ENCODE measurements at places on chromosomes 1 and 21.

DNA sequence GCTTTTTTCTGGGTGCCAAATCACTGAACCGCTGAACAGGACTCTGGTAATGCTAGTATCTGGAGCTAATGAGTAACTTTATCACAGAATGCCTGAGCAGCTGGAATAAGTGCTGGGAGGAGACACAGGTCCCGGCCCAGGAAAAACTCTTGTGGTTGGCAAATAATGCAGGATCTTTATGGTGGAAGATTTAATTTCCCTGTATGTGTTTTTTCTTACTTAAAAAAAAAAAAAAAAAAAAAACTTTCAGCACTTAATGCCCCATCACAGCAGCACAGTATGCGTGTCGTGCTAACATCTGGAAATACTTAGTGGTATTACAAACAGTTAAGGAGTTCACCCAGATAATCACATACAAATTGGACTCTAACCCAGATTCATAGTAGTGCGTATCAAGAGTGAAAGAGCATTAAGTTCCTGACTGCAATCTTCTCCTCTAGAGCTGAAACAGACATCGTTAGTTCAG is 220.7 kb downstream of the TOMM20 start:
- DNase-seq = peak; percentile 91

DNA sequence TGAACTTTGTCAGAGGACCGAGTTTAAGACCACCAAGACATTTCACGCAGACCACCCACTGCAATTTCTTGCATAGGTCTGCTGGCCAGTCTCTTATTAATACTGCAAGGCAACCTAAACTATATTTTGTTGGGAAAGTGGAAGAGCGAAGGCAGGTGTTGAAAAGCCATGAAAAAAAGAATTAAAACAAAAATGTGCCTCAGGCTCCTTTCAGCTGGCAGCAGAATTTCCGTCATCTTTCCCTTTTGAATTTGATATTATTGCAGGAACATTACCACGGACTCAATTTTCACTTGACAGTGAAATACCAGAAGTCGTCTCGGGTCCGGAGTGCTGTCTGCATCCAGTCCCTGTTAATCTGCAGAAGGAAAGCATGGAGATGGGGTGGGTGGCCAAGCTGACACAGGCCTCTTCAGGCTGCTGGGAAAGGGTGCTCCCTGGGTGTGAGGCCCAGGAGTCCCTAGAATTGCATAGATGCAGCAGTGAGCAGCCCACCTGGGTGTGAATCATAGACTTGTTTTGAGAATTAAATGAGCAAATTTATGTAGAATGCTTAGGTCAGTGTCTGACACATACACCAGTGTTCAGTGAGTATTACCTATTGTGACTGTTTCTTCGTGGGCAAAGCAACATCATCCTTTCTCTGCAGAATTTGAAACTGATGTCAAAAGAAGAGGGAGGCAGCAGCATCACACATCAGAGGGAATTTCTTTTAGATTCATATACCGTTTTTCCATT is 150.7 kb downstream of the PBX1 start:
- DNase-seq = no peak

- no peak for DNase-seq
These were observed 8.4 kb upstream of the MTF1 start for GRCh38 chr1:37867784-37868183.

GRCh38 chr21:15826147-15826780 is 96.5 kb downstream of the USP25 start:
- DNase-seq = peak; percentile 37

GRCh38 chr1:13730751-13731482 is 30.9 kb downstream of the PRDM2 start:
- peak; percentile 30 for DNase-seq

DNA sequence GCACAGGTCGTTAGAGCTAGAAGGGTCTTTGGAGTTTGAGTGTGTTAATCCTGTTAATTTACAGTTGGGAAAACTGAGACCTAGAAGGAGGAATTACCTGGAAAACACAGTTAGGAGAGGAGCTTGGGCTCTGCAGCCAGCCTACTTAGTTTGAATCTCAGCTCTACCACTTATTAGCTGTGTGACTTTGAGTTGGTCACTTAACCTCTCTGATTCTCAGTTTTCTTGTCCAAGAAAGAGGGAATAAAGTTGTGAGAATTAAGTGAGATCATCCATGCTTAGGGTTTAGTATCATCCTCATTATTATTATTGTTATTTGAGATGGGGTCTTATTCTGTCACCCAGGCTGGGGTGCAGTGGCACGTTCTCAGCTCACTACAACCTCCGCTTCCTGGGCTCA is 5.4 kb upstream of the HTR1D start:
- no peak for DNase-seq

DNA sequence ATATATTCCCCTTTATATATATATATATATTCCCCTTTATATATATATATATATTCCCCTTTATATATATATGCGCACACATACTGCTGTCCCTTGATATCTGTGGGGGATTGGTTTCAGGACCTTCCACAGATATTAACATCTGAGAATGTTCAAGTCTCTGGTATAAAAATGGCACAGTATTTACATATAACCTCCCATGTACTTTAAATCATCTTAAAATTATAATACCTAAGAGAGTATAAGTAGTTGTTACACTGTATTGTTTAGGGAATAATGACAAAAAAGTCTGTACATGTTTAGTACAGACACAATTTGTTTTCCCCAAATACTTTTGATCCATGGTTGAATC is 45.8 kb downstream of the NR5A2 start:
- DNase-seq = no peak

- DNase-seq = no peak
These were observed 22.4 kb upstream of the ADGRB2 start for GRCh38 chr1:31786366-31787060.

DNA sequence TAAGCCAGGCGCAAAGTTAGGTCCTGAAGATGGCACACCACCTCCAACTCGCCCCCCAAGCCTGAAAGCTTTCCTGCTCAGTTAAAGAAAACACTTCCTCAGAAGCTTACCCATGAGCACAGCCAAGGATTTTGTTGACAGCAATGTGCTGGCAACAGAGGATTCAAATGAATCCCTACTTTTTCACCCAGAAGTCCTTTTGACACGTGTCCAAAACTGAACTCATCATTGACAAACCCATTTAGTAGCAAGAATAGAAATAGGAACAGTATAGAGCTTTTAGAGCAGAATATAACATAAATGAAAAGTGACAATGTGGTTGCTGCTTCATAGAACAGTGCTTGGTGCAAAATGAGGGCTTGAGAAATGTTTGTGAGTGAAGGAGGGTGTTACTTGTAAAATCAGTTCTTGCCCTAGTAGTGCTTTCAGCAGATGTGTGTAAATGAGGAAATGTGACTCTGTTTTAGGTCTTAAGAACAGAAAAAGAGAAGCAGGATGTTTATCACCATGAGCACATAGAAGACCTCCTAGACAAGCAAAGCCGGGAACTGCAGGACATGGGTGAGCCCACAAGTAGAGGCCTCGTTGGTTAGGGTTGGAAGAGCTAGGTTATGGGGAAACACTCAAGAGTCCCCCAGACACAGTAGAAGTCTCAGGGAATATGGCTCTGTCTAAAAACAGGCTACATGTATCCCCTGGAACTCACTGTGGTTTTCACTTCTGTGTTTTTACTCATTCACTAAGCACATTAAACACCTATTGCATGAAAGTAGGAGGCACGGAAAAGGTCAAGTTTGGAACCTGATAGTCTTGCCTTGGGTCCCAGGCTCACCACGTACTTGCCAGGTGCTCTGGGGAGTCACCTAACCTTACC is 48.6 kb upstream of the TMEM125 start:
- DNase-seq = no peak

DNA sequence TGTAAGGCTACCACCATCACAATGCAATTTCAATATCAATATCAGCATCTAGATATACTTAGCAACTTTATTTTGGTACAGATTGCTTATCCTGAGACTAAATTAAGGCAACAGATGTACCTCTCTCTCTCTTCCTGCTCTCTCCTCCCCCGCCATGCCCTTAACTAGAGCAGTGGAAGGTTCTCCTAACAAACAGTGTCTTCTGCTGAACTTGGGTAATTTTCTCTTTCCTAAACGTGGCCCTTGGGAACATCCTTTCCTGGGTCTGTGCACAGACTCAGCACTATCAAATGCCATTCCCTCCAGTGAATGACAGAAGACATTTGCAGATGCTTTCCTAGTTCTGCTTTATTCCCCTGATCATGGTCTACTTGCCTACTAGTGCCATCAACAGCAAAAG is 85.6 kb upstream of the TTC39A start:
- no peak for DNase-seq

GRCh38 chr21:41189150-41189745 is 21.3 kb downstream of the BACE2 start:
- no peak for DNase-seq

DNA sequence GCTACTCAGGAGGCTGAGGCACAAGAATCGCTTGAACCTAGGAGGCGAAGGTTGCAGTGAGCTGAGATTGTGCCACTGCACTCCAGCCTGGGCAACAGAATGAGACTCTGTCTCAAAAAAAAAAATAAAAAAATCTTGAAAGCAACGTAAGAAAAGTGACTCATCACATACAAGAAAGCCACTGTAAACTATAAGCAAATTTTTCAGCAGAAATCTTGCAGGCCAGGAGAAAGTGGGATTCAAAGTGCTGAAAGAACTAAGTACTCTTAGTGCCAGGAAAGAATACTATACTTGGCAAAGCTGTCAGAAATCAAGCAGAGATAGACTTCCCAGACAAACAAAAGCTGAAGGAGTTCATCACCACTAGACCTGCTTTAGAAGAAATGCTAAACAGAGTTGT is 4.4 kb upstream of the HMGN1 start:
- DNase-seq = peak; percentile 8

GRCh38 chr21:18000981-18001686 is 182.0 kb upstream of the C21orf91 start:
- DNase-seq = no peak

GRCh38 chr1:207051191-207051943 is at the start of gene YOD1:
Gene YOD1, minus strand, starts transcription at chr1:207051208. Its CDS starts 178 bp downstream, at chr1:207051030.
- DNase-seq = peak; percentile 5

DNA sequence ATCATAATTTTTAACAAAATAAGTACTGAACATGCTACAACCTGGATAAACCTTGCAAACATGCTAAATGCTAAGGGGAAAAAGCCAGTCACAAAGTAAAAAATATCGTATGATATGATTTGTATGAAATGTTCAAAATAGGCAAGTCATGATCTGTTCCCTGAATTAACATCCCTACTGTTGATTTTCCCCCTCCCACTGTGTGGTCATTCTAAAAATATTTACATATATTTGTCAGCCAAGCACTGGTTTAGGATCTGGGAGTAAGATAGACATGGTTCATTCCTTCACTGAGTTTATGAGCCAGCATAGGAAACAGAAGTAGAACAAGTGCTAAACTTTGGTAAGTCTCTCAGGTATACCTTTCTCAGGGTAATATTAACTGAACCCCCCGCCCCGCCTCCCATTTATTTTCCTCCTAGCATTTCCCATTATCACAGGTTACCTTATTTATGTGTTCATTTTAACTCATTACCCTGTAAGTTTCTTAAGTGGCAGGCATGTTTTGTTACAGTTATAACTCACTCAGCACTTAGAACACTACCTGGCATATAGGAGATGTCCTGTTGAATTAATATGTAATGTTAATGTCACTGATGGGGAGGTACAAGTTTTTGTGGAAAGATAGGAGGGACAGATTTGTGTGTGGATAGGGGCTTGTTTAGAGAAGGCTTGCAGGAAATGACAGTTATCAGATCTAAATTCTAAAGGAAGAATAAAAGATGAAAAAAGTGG is 12.3 kb downstream of the UQCRH start:
- DNase-seq = peak; percentile 69

GRCh38 chr1:227434808-227435444 is 116.6 kb upstream of the CDC42BPA start:
- DNase-seq = no peak

- DNase-seq = no peak
These were observed 251.2 kb downstream of the DSCAM start for GRCh38 chr21:40595806-40596205.
